Cerebellum (tissue), 4 donors: ENCODE measurements at places on chromosomes 3 and 15.
A peak's percentile ranks its signal among the peaks of the same experiment; 100 is the strongest.

GRCh38 chr15:72796515-72797337, 13.2 kb upstream of the ADPGK start:
- peak; percentile 33 for DNase-seq

- DNase-seq = no peak
These were observed 104.4 kb downstream of the FMN1 start for GRCh38 chr15:33089878-33090757.

- no peak for DNase-seq
These were observed 497.2 kb downstream of the GABRG3 start for GRCh38 chr15:27468151-27468591.

DNA sequence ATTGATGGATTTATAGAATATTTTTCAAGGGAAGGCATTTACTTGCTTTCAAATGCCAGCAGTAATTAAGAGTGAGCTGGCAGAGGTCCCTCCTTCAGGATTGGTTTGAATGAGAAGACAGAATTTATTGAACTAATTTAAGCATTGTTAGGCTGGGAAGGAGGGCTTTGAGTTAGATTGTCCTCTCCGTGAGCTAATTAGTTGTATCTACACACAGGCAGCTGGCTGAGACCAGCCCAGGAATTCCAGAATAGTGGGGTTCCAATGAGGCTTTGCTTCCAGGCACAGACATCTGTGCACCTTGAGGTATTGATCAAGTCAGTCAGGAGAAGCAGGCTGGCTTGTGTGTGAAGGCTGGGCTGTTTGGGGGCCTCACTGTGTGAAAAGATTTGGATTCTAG, 124.0 kb upstream of the WNT5A start:
- no peak for DNase-seq

- DNase-seq = no peak
These were observed 88.5 kb upstream of the NANOGP8 start for GRCh38 chr15:35173444-35174118.
